ENCODE measurements at places on chromosomes 7 and 10. TPM values are rescaled to one million over a fixed set of nuclear protein-coding genes. Genes with fewer than 3 reads are reported as not detected.
A peak's percentile ranks its signal among the peaks of the same experiment; 100 is the strongest.

Gene ACTR3C
- 2.4 TPM for total RNA-seq

Gene DKK1
- total RNA-seq = 26.5 TPM

DNA sequence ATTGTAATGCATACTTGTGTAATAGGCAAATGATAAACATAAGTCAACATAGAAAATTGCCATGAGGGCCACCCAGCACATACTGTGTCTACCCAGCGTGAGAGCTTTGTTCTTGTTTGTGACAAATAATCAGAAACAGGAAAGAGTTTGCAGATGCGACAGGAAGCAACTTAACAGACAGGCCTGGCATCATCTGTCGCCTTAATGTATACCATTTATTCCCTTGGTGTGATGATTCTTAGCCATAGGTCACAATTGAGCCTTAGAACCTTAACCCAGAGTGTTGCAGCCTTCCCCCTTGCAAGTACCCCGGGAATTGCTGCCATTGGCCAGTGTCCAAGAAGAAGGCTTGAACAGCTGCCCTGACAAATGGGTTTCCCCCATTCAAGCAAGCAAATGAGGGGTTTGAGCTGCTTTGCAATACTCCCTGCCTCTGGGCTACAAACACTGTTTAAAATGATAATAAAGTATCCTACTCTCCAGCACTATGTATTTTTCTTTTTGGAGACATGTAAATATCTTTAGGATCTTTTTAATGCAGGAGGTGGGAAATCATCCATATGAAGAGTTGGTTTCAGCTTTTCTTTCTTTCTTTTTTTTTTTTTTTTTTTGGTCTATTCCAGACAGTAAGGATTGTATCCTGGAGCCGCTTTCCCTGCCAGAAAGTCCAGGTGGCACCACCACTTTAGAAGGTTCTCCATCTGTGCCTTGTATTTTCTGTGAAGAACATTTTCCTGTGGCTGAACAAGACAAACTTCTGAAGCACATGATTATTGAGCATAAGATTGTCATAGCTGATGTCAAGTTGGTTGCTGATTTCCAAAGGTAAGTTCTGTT lies 80.0 kb downstream of the ZNF277 start:
- DNase-seq = no peak

Gene PRPS1L1
- total RNA-seq = 3.9 TPM

Gene VAX1
- total RNA-seq = 0.96 TPM

GRCh38 chr7:95476904-95477594 lies 8.7 kb upstream of the ASB4 start:
- DNase-seq = peak; percentile 84

Gene TBC1D12
- total RNA-seq = 44.5 TPM

Gene SPDYE2B
- total RNA-seq = 2.6 TPM

DNA sequence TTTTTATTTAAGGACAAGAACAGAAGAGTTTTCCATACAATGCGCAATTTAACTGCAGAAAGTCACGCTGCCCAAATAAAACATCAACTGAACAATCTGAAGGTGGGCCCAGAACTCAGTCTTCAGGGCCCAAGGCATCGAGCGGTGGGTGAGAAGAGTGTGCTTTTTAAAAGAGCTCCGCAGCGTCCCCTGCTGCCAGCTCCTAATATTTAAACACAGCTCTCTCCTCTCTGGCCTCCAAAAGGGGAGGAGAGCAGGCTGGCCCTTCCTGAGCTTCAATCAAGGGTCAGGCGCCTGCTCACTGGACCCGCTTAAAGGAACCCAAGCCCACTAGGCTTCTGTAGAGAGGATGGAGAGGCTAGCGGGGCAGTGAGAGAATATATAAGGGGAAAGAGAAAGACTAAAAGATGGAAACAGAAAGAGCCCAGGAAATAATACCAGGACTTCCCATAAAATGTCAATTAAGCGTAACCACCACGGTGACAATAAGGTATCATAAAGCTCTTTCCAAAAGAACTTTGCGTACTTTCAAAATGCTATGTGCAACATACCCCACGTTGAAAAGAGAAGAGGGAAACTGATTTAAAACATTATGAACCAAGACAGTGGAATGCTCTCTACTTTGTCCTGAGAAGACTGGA lies 2.8 kb downstream of the FAM53B start:
- DNase-seq = peak; percentile 87

DNA sequence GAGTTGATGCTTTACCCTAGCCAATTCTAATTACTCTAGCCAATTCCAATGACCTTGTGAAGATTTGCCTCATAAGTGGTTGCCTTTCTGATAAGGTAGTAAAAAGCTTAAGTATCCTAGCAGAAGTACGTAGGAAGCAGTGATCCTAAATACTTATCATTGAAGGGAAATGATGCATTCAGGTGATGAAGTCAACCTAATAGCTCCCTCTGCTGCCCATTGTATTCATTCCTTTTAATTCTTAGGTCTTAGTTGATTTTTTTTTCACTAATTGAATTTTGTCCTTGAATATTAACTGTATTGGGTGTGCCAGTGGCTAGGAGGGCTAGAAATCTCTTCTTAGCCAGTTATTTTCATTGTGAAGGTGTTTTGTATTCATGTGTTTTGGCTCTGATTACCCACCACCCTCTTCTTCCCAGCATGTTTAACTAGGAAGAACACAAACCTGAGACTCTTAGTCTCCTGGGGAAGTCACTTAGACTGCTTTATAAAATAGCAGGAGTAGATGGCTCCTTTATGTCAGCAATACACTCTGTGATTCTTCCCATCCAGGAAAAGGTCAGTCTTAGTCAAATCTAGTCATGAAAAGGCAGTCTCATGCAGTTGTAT lies 46.3 kb downstream of the PLEKHA8 start:
- DNase-seq = no peak

DNA sequence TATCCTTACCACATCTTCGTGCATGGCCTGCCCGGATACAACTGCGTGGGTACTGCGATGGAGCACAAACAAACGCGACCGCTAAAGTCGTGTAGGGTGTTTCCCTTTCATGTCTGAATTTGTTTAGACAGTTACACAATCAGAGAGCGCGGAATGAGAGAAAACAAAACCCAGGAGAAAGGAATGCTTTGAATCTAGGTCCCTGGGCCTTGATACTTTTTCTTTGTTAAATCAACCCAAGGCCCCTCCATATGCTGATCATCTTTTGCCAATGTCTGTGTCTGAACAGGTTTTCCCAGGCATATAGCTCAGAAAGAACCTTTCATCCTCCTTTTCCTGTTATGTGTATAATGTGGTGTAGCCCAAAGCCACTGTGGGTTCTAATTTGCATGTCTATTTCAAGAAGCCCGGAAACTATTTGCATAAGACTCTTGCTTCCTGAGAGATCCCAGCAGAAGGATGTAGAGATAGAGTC lies 145.8 kb downstream of the FRMD4A start:
- no peak for DNase-seq

DNA sequence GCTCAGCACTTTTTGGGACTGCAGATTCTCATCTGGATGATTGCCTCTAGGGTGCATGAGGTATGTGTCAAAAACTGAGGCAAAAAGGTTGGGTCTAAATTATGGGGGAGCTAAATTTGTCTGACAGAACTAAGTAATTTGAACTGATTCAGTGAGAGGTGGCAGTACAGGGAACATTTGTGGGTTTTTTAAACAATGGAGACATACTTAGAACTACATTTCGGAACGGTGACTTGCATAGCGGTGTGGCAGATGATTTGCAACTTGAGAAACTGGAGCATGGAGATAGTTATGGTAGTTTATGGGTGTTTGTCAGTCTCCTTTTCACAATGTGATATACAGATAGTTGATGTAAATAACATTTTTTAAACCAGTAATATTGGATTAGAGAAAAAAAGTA lies 14.6 kb downstream of the TBC1D12 start:
- no peak for DNase-seq

- no peak for DNase-seq
Observed at GRCh38 chr7:43653891-43654504, 71.1 kb downstream of the STK17A start.

DNA sequence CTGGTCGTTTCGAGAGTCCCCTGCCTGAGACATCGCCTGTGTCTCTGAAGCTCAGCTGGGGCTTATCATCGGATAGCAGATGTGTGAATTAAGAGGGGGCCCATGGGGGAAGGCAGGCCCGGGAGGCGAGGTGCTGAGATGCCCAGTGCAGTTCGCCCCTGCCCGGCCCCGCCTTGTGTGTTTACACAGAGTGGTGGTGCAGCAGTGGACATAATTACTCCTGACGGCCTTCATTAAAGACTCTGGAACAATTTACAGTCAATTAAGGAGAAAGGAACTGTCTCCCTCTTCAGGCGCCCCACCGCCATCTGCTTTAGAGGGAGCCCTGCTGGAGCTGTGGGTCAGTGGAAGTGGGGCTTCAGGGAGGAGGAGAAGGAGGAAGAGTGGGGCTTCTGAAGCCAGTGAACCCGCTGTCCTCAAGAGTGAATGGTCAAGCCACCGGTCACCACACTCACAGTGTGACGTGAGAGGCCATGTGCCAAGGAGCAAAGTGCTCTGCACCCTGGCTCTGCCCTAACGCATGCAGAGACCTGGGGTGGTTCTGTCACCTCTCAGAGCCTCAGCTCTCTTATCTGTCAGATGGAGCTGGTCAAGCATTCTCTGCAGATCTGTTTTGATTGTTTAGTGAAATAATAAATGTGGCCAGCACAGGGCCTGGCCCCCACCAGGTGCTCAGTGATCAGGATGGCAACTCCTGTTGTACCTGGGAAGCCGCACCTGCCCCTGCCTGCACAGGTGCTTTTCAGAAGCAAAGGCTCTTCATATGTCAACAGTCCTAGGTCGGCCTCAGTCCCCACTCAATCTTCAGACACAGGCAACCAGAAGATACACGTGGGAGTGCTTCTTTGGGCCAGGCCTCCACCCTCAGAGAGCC lies 65.6 kb downstream of the CDH23 start:
- DNase-seq = no peak

DNA sequence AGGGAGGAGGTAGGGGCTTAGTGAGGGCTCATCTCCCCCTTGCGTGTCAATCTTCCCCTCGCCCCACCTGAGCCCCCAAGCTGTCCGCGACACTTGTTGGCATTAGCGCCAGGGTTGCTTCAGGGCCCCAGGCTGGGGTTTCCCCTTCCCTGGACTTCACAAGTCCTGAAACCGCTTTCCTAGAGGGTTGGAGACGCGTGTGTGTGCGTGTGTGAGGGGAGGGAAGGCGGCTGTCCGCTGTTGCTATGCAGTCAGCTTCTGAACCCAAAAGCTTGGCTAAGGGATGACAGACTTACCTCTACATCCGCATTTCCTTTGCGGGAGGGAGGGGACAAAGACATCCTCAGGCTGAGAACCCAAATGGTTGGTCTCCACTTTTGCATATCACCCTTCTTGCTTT lies 803 bp downstream of the GOLGA7B start:
- no peak for DNase-seq

GRCh38 chr7:100360135-100360854 lies 2.4 kb downstream of the PILRB start:
- DNase-seq = no peak

- no peak for DNase-seq
Observed at GRCh38 chr10:38072552-38072951, 21.6 kb upstream of the ZNF37A start.

GRCh38 chr7:108311446-108312168 lies 144.6 kb downstream of the NRCAM start:
- no peak for DNase-seq

Gene SSMEM1
- total RNA-seq = not detected

DNA sequence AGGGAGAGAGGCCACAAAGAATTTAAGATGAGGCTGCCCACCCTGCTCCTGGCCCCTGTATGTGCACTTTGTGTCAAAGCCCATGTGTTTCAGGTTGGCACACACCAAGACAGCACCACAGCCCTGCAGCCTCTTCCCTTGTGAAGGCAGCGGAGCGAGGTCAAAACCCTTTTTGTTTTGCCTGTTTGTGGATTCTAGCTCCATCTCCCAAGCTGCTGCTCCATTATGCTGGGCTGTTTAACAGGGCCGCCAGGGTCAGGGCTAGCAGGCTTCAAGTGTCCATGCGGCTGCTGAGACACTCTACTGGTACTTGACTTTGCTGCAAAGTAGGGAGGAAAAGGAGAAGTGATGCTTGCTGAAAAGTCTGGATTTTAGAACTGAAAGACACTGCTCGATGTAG lies 142.3 kb upstream of the EFCAB10 start:
- no peak for DNase-seq

DNA sequence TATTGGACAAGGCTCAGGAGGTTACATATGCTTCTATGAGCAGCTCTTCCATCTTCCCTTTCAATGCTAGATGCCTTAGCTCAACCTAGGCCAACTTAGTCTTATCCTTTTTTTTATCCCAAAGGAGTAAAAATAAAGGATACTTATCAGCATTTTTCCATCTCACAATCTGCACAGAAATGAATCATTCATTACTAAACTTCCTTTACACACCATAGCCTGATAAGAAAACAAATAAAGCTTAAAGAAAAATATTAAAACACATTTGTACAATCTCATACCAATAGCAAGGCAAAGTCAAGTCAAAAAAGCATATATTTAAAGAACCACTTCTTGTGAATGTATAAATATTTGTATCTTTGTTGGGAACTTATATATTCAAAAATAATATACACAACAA lies 407.4 kb downstream of the GRM8 start:
- no peak for DNase-seq

GRCh38 chr10:74730246-74730645 lies 96.2 kb upstream of the KAT6B start:
- no peak for DNase-seq

DNA sequence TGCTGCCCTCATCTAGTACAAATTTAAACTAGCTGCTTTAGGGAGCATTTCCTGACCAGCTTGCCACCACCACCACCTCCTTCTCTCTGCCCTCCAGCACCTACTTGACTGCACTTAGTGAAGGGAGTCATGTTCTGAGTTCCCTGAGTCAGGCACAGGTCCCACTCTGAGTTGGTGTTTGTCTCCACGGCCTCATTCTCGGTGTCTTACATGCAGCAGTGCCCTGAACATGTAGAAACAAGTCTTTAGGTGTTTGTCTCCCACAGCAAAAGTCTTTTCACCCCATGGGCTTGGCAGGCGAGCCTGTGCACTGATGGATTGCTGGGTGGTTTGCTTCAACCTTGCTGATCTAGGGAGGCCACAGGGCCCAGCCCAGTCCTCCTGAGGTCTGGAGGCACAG lies 16.9 kb downstream of the TSPAN14 start:
- peak; percentile 55 for DNase-seq

DNA sequence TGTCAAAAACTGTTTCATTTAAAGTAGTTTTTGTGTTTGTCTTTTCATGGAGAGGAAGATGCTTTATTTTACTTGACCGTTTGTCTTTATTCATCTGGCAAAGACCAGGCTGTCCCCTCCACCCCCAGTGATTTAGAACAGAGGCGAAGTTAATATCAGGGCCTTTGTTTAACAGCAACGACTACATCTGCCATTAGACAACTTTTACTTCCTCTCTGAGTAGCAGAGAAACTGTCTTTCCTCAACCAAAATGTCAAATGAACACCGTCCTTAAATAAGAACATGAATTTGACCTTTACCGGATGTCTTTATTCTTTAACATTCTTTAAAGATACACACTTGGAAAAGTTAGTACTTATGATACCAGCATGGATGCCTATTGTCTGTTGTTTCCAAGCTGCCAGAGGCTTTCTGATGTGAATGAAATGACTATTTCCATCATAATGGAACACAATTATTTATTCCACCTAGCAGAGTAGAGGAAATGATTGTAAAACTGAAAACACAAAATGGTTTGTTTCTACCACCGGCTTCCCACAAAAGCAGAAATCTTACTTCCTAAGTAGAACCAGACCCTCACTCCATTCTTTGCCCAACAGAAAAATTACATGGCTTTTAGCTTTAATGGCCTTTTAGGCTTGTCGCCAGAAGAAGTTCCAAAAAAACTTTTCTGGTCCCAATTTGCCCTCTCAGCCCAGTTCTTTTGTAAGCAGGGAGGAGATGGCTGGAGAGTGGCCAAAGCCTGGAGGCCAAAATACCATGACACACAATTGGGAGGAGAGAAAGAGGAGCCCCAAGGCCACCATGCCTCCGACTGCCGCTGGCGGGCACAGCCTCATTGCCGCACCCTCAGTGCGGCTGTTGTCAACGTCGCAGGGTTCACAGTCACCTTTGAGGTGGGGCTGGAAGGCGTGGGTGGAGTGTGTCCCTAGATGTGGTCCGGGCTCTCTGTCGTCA lies 168.5 kb downstream of the TEX36 start:
- DNase-seq = no peak

Data from umbilical cord (tissue), 2 donors.